Activated T-cell treated with anti-CD3 and anti-CD28 coated beads, Interleukin-2, amount 50 U/mL, for 4 hours (primary cell): ENCODE measurements at places on chromosomes 3 and 15.

DNA sequence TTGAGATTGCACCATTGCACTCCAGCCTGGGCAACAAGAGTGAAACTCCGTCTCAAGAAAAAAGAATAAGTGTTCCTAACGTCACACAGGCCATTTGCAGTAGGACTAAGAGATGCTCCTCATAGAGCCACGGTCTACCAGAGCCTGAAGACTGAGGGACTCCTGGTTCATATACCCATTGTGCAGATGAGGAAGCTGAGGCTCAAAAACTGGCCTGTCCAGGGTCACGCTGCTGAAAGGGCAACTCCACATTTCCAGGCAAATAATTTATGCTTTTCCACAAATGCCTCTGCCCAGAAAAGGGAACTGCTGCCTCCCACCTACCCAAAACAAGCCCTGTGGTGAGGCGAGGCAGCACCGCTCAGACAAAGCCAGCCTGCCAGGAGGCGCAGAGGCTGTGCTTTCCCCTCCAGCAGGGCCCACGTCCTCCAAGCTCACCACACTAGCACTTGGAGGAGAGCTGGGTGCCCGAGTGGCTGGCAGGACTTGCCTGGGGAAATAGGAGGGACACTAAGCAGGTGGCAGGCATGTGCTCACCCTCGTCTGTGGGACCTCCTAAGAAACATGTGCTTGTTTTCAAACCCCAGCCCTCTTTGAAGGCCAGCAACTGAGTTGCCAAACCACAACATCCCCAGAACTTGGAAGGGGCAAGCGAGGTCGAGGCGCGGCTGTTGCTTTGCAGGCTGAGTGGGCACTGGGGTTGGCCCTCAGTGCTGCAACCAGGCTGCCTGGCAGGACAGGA is 195.6 kb downstream of the XXYLT1 start:
- no peak for DNase-seq

- DNase-seq: no peak
Measured at GRCh38 chr3:27878014-27878383, 155.9 kb upstream of the EOMES start.

DNA sequence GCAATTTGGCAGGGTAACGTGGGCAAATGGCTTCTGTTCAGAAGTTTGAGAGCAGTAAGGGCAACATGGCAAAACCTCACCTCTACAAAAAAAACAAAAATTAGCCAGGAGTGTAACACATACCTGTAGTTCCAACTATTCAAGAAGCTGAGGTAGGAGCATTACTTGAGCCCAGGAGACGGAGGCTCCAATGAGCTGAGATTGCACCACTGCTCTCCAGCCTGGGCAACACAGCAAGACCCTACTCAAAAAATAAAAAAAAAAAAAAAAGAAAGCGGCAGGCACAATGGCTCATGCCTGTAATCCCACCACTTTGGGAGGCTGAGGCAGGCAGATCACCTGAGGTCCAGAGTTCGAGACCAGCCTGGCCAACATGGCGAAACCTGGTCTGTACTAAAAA is 5.9 kb upstream of the INO80 start:
- DNase-seq: no peak

- no peak for DNase-seq
Measured at GRCh38 chr15:82139823-82140268, 94.0 kb upstream of the MEX3B start.

GRCh38 chr3:55402886-55403609 is 84.1 kb downstream of the WNT5A start:
- no peak for DNase-seq

DNA sequence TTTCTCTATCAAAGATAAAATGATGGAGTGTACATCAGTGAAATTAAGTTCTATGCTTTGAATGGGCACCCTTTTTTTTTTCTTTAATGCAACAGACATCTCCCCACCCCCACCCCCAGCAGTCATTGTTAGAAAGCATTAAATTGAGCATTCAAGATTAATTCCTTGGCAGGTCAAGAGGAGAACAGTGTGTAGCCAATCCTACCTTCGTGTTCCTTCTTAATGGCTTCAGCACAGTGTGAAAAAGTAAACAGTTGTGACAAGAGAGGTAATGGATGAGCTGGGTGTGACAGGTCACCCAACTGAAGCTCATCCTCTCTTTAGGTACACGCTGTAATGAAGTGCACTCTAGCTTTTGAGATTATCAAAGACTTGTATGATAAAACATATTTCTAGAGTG is 198.5 kb upstream of the RARB start:
- no peak for DNase-seq

DNA sequence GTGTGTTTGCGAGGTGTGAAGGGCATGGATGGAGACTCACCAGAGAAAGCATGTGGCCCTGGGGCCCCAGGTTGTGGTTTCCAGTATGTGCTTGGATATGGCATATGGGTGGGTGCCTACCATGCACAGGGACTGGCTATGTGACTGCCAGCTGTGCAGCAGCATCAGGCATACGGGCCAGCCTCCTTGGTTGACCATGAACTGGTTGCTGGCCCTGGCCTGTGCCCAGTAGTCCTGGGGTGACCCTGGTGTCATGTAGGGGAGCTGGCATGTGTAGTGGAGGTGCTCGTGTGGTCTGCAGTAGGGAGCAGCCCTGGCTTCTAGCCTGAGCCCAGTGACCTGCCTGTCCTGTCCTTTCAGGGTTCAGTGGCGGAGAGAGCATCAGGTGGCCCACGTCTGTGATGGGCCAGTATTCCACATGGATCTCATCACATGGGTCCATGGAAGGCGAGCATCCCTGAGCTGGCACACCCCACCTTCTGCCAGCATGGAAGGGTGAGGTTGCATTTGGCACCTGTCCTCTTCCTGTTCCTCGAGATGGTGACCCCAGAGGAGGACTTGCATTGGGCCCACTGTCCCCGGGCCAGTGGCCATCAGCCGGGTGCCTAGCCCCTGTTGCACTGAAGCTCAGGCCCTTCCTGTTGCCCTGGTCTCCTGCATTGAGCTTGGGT is 228.9 kb downstream of the SNRPN start:
- DNase-seq: peak; percentile 1

DNA sequence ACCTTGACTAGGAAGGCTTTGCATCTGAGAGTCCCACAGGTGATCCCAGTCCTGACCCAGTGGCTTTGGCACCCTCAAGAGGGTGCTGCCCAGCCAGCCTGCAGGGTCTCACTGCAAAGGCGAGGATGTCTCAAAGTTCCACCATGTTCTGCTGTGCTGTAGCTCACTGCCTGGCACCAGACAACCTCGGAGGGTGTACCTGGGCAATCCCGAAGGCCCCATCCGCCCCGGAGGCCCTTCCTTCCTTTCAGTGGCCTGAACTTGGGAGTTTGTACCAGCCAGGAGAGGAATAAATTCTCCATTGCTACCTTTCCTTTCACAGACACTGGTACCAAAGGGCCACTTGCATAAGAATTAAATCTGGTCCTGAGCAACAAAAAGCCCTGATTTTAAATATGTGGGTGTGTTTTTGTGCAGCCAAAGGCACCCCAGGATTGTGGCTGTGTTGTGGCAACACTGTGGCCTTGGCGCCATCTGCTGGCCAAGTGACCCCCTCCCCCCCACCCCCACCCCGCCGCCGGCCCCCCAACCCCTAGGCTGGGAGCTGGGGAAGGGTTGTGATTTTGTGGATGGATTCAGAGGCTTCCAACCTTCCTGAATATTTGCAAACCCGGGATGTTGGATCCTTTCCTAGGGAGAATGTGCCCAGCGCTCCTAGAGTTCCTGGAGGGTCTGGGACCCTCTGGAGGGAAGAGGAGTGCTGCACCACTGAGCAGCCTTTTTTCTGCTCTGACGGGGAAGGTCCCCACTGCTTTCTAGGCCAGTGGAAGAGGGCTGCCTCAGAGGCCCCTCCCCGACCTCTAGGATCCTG is 9.7 kb upstream of the PTPN23 start:
- peak; percentile 14 for DNase-seq

DNA sequence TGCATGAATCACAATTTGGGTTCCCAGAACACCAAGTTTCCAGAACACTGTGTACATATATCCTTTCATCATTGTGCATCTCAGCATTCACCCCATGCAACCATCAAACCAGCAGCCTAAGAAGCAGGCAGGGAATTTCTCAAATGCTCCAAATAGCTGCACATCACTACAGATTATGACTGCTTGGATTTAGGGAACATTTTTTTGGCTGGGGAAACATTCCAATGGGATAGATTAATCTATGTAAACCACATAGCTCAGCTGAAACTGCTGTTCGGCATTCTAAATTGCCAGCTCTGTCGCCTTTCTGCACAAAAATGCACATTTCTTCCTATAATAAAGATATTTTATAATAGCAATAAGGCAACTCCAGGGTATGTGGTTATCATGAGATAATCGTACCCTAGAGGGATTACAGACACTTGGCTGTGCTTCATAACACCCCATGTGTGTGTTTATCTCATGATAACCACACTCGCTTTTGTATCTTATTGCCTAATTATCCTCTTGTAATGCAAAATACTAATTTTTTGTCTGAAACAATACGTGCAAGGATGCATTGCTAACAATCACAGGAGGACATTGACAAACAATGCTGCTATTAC is 483.7 kb upstream of the DPH6 start:
- DNase-seq: no peak

GRCh38 chr3:23079976-23080375 is 123.2 kb upstream of the UBE2E2 start:
- DNase-seq: no peak

GRCh38 chr15:33440900-33441299 is 130.1 kb downstream of the RYR3 start:
- DNase-seq: no peak

- DNase-seq: no peak
Measured at GRCh38 chr3:118772547-118773011, 262.1 kb downstream of the IGSF11 start.
